ENCODE measurements at places on chromosomes 1 and 21. TPM values are rescaled to one million over a fixed set of nuclear protein-coding genes. Genes with fewer than 3 reads are reported as not detected.

OLFML3 gene
- total RNA-seq: not detected

LHX8 gene
- total RNA-seq: not detected

TFF2 gene
- not detected for total RNA-seq

HFM1 gene
- 0.14 TPM for total RNA-seq

All from Caki2 (cell line).